ENCODE measurements at places on chromosomes 5 and 9. TPM values are rescaled to one million over a fixed set of nuclear protein-coding genes. Genes with fewer than 3 reads are reported as not detected.

Gene HMCN2
- polyA plus RNA-seq, result 7.5 TPM

Gene NCS1
- 73.8 TPM for polyA plus RNA-seq

Gene REEP5
- polyA plus RNA-seq, result 67.5 TPM

Gene PCA3
- polyA plus RNA-seq, result 0.72 TPM

Gene DMRT2
- polyA plus RNA-seq, result 31.0 TPM

Gene LMX1B
- 0.28 TPM for polyA plus RNA-seq

Gene C1QTNF3
- polyA plus RNA-seq, result 50.5 TPM

Gene OR4F3
- polyA plus RNA-seq, result not detected

Gene PIP5KL1
- 3.3 TPM for polyA plus RNA-seq

Gene ORM1
- 0.30 TPM for polyA plus RNA-seq

Gene TAF1L
- 0.05 TPM for polyA plus RNA-seq

Gene QRFP
- polyA plus RNA-seq, result 0.35 TPM

Gene PALM2AKAP2
- polyA plus RNA-seq, result 30.4 TPM

Gene OMD
- 2.7 TPM for polyA plus RNA-seq

Gene PLEKHG4B
- polyA plus RNA-seq, result 0.39 TPM

Gene UIMC1
- polyA plus RNA-seq, result 29.0 TPM

Gene RABL6
- 62.6 TPM for polyA plus RNA-seq

Gene ABO
- 4.5 TPM for polyA plus RNA-seq

Gene SPINK5
- 0.41 TPM for polyA plus RNA-seq

Gene PCDHA9
- not detected for polyA plus RNA-seq

Gene RAD17
- 22.9 TPM for polyA plus RNA-seq

Gene PROB1
- polyA plus RNA-seq, result 55.2 TPM

Gene PRDM9
- not detected for polyA plus RNA-seq

Gene GHR
- 24.1 TPM for polyA plus RNA-seq

Gene LCN15
- polyA plus RNA-seq, result 0.62 TPM

Measured in hindlimb muscle (tissue), 1 donor.